ENCODE measurements at places on chromosomes 1 and 21.

- DNase-seq, result no peak
These were observed 144.8 kb downstream of the BACH1 start for GRCh38 chr21:29443411-29444010.

DNA sequence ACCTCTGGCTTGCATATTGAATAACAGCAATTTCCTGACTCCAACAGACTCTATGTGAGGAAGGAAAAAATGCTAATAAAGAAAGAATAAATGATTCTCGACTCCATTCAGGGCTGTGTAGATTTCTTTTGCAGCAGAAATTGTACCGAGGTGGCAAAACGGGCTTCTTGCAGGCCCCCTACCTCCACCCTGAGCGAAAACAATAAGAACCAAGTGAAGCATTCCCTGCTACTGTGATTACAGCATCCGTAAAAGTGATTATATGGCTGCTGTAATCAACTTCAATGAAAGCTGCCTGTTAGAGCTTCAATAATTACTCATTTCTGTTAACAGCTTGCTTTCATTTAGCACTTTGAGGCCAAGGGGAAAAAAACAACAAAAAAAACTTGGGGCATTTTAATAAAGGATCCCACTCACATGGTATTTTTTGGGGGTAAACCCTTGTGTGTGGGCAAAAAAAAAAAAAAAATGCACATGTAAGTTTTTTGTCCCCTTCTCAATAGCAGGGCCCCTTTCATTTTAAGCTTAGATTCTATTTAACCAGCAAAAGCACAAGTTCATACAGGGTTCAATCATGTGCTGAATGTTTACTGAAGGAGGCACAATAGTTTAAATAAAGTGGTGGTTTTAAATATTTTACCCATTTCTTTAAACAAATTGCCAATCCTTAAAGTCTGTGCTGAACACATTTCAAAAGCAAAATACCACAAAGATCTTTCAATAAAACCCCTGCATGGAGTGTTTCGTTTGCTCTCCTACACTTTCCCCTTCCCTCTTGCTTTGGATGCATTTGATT lies 271.6 kb downstream of the LMO4 start:
- no peak for DNase-seq

DNA sequence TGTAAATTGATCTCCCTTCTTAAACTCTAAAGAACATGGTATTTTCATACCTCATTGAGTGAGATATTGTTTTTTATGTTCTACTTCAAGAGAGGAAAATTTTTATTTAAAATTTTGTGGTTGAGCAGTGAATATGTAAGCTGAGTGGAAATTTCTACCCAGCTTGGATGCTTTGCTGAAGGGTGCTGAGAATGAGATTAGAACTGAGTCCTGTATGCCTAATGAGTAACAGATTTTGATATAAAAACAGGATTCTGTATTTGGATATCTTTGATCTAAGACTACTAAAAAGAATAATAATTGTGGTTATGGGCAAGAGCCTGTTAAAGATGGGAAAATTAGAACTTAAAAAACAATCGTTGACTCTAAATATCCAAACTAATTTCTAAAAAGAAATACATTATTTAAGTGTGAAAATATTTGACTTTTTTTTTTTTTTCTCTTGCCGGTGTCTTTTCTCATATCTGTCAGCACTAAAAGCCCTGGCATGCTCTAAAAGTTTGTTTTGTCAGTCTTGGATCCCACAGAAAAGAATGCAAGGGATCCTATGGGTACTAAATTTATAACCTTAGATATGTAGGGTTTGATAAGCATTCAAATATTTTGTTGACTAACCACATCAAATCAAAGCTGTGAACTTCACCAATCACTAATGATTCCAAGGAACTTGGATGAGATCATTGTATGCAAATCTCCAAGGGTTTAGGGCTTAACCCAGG lies 652.3 kb downstream of the PTPRC start:
- DNase-seq, result no peak

DNA sequence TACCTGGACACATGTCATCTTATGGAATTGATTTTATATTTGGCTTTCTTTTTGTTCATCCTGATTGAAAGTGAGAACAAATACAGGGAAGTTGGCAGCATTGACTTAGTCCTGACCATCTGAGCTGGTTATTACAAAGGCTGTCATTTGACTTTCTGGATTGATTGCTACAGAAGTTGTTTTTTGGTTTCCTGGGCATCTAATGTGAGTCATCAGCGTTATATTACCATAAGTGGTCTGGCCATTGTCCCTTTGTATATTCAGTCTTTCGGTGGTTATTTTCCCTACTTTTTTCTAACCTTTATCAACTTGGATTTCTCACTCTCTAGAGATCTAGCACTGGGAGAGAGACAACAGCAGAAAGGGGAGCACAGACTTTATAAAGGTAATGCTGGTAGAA lies 1646.5 kb downstream of the MRPL39 start:
- DNase-seq, result no peak

DNA sequence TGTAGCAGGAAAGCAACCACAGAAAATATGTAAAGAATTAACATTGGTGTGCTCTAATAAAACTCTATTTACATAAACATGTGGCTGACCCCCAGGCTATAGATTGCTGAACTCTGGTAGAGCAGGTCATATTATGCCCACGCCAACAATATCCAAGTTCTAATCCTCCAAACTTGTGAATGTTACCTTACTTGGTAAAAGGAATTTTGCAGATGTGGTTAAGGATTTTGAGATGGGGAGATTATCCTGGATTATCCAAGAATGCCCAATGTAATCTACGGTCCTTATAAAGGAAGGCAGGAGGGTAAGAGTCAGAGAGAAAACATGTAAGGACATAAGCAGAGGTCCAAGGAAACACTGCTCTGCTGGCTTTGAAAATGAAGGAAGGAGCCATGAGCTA lies 201.0 kb downstream of the USH2A start:
- DNase-seq, result no peak

DNA sequence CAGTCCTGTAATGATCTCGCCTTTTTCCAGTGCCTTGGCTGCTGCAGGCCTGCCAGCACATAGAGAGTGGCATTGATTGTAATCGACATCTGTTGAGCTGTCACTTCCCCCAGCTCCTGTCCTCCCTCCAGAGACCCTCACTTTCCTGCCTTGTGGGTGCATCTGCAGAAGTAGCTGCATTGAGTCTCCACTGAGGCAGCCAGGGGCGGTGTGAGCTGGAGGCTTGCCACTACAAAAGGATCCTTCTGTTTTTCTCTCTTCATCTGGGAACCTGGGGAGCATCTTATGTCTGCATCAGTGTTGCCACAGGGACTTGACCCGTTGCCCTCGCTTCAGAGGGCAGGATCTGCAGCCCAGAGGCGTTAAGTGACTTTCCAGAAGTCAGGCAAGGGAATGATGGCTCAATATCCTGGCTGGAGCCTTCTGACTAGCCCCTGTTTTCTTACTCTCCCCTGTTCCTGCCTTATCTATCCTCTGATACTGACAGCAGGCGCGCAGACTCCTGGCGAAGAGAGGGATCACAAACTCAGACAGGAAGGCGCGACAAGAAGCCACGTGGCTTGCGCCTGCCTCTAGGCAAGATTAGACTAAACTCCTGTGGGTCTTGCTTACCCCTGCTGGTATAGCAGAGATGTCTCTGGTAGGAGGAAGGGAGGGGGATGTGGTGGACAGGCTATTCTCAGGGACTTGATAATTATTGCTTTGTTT lies 13.3 kb upstream of the FMOD start:
- no peak for DNase-seq

- no peak for DNase-seq
These were observed 14.3 kb downstream of the SMG5 start for GRCh38 chr1:156268336-156268735.

- DNase-seq, result no peak
These were observed 468.8 kb downstream of the CAMTA1 start for GRCh38 chr1:7253988-7254587.

DNA sequence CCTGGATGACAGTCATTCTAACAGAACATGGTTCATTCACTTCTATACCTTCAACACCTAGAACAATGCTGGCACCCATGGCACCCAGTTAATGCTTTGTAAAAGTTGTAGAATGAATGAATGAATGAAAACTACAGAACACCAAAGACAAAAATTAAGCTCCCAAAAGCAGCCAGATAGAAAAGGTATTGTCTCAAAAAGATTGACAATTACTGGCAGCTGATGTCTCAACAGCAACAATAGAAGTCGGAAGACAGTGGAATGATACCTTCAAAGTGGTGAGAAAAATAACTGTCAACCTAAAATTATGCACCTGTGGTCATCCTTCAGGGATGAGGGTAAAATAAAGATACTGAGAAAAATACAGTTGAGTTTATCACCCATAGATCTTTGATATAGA lies 4.9 kb upstream of the C1orf167 start:
- no peak for DNase-seq

DNA sequence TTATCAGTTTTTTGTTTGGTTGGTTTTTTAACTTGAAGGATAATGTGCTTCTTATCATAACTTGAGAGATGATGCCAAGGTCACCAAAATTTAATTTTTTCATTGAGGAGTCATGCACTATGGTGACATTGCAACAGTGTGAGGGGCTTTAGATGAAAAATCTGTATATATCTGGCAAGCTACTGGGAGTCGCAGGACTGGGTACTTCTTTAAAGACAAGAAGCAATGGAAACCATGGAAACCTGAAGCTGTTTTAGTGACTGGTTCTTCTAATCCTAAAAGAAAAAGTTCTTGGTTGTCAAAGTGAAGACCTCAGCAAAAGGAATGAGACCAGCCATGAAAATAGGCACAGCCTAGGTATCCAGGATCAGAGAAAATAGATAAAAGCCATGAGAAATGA lies 31.1 kb downstream of the ZC3H11B start:
- DNase-seq, result no peak

DNA sequence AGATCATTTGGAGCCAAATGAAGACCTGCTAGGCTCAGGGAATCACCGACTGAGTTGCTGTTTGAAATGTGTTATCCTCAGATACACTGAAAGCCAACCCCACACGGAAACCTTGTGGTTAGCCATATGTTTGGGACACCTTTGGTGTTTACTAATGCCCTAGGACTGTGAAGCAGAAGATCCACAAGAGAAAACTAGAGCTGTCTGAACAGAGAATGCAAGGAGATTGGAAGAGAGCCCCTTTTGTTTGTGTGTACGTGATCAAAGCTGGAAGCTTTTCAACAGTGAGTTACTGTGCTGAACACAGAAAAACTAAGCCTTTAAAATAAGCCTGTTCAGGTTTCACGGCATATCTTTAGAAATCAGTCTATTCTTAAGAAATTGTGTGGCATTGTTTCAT lies 908.2 kb upstream of the ADGRL2 start:
- no peak for DNase-seq

DNA sequence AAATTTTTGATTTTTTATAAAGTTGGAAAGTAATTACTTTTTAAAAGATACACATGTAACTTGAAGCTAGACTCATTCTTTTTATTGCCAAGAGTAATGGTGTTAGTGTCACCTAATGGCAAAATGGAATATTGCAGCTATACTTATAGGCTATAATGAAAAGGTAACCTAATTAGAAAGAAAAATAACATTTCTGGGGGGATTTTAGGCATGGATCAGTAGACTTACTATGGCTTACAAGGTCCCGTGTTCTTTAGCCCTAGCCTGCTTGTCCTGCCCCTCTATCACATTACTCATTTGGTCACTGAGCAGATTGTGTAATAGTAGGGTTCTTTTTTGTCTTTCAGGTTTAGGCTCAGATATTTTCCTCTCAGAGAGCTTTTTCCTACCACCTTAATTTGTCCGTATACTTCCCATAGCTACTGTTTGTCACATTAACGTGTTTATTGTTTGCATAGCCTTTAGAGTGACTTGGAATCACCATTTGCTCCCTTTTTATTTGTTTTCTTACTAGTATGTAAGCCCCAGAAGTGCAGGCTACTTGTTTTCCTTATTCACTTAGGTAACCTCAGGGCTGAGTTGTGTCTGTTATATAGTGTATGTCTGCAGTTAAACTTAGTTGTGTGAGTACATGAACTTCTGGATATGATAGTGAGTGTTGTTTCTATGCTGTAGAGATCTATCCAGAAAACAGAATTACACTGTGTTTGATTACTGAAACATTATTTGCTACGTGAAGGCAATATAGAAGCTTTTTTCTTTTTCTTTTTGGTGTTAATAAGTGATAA lies 58.7 kb downstream of the RABGAP1L start:
- no peak for DNase-seq

- DNase-seq, result no peak
These were observed 59.3 kb downstream of the NKAIN1 start for GRCh38 chr1:31180338-31180737.

DNA sequence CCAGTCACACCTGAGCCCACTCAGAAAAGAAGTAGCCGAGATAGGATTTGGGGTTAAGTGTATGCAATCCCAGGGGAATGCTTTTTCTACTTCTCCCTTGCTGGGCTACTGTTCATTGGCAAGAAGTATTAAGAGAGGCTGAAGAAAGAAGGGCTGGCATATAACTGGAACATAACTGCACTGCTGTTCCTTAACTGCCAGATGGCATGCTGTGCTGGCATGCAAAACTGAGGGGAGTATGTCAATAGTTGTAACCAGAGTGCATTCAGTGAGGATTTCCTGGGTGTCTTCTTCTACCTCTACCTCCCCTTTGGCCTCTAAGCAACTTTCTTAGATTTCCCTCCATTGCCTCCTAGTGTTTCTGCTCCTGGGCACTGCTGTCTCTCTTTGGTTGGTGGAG lies 66.4 kb downstream of the TNR start:
- DNase-seq, result no peak

DNA sequence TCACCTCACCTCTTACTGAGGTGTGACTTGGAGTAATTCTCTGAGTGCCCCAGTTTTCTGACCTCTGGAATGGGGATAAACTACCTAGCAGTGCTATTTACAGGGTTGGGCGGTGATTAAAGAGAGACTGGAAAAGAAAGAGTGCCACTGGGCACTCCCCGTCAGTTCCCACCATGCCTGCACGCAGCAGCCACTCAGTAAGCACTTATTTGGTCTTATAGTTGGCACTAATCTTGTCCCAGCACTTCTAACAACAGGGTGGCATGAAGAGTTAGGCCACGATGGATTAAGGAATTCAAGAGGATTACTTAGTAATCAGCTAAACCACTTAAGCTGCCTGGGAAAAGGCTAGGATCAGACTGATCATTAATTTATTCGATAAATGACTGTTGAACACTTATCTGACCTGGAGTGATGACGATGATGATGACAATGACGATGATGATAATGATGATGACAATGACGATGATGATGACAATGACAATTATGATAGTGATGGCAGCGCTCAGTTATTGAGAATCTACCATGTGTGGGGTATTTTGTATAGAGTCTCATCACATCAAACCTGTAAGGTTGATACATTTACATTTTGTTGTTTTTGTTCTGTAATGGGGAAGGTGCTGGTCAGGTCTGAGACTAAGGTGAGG lies 5.4 kb downstream of the CITED4 start:
- no peak for DNase-seq

GRCh38 chr1:29159773-29160172 lies 21.9 kb downstream of the SRSF4 start:
- no peak for DNase-seq

DNA sequence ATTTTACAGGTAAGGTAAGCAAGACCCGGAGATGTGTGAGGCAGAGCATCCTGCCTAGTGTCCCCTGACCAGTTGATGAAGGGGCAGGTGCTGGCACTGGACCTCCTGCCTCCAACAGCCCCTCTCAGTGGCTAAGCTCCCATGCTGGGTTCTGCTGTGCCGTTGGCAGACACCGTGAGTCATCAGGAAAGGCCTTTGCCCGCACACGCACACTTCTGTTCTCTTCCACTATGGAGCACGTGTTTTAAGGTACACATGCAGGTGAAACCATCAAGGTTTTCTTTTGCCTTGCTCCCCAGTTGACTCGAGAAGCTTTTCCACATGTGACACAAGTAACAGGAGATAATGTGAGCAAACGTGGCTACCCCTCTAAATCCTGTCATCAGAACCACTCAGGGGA lies 207.9 kb downstream of the RRAGC start:
- DNase-seq, result no peak
